ENCODE measurements at places on chromosomes 5 and 9. TPM values are rescaled to one million over a fixed set of nuclear protein-coding genes. Genes with fewer than 3 reads are reported as not detected.

ZNF483 gene
- 0.79 TPM for total RNA-seq

WDR38 gene
- not detected for total RNA-seq

INSYN2B gene
- not detected for total RNA-seq

CBY3 gene
- total RNA-seq = not detected

CCDC112 gene
- total RNA-seq = 0.39 TPM

KCNV2 gene
- not detected for total RNA-seq

FANCC gene
- total RNA-seq = 7.9 TPM

IFNK gene
- total RNA-seq = not detected

OR1J2 gene
- not detected for total RNA-seq

ASPN gene
- not detected for total RNA-seq

TSTD2 gene
- total RNA-seq = 16.5 TPM

All from placental epithelial cell (primary cell).